Spleen (tissue), 13 donors: ENCODE measurements at places on chromosomes 4 and X.

GRCh38 chr4:168731006-168731636, 234.3 kb downstream of the PALLD start:
- H3K4me3 ChIP-seq: no peak overlapping the region
- H3K27me3 ChIP-seq: no peaks in the 10 kb centered on the region
- no peaks in the 10 kb centered on the region for H3K36me3 ChIP-seq
- H3K27ac ChIP-seq: peak overlapping the region; percentile 63
- DNase-seq: no peak
- no peaks in the 10 kb centered on the region for H3K4me1 ChIP-seq

DNA sequence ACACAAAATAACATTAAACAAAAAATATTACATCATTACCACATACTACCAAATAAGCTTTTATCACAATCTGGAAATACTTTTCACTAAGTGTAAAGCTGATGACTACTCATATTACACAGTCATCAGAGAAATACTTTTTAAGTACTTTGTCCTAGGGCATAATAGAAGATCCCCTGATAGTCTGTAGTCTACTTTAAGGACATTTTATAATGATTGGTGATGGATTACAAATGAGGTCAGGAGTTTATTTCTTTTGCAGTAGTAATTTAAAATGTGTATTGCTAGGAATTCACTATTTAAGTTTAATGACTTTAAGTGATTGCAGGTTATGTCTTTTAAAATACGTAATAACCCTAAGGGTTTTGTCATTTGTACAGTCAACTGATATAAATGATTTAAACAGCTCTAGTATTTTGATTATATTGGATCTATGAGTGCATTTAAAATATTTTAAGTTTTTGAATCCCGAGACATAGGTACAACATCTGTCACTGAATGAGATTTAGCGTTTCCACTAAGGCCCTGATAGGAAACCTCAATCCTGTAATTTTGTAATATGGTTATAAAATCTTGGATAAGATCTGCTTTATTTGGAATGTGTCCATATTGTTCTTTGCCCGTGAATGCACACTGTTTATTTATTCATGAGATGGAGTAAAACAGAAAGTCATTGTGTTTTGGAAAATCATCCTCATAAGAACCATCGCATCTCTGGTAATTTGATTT, 189.5 kb downstream of the ARAP2 start:
- H3K36me3 ChIP-seq: no peaks in the 10 kb centered on the region
- DNase-seq: no peak
- no peak overlapping the region for H3K27ac ChIP-seq
- no peak overlapping the region for H3K4me3 ChIP-seq
- H3K4me1 ChIP-seq: no peaks in the 10 kb centered on the region
- H3K27me3 ChIP-seq: no peaks in the 10 kb centered on the region

DNA sequence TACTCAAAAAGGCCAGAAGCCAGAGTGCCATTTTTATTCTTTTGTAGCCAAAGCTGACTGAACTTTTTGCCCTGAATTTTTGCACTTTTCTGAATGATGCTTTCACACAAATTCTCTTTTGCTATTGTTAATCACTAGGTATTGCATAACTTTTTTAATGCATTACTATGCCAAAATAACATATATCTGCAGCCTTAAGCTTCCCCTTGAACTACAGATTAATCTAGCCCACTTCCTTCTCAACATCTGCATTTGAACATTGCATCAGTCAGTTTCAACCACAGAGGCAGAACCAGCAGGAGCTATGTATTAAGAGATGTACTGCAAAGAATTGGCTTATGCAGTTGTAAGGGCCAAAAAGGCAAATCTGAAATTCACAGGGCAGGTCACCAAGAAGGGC, 197.6 kb upstream of the GYPA start:
- no peaks in the 10 kb centered on the region for H3K36me3 ChIP-seq
- H3K4me1 ChIP-seq: no peaks in the 10 kb centered on the region
- no peaks in the 10 kb centered on the region for H3K27me3 ChIP-seq
- no peak overlapping the region for H3K4me3 ChIP-seq

GRCh38 chr4:68074397-68074796, 55.3 kb downstream of the TMPRSS11F start:
- no peaks in the 10 kb centered on the region for H3K36me3 ChIP-seq
- DNase-seq: no peak
- no peaks in the 10 kb centered on the region for H3K4me1 ChIP-seq

- H3K4me3 ChIP-seq: no peak overlapping the region
- no peak for DNase-seq
- no peaks in the 10 kb centered on the region for H3K36me3 ChIP-seq
- H3K27ac ChIP-seq: no peak overlapping the region
Measured at GRCh38 chrX:18994713-18995112, 10.8 kb upstream of the PHKA2 start.

DNA sequence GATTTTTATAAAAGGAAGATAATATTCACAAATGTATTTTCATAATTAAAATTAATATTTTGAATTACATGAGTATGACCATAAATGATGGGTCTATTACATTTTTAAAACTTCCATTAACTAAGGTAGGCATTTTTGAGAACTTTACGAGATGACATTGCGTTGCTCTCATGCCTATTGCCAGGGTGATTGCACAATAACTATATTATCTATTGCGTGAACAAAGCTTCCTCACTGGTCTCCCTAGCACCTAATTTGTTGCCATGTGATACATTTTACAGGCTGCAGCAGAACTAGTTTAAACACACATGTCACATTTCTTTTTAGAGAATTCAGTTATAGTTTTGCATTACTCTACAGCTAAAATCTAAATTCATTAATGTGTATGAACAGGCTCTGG, 289.7 kb upstream of the GRID2 start:
- H3K4me3 ChIP-seq: no peak overlapping the region
- H3K4me1 ChIP-seq: no peaks in the 10 kb centered on the region
- no peak for DNase-seq
- H3K36me3 ChIP-seq: no peaks in the 10 kb centered on the region
- no peak overlapping the region for H3K27ac ChIP-seq
